ENCODE measurements at places on chromosomes 16 and 17. TPM values are rescaled to one million over a fixed set of nuclear protein-coding genes. Genes with fewer than 3 reads are reported as not detected.

Gene MAP2K4
- total RNA-seq = 27.8 TPM

Gene TBC1D28
- not detected for total RNA-seq

Gene CCL1
- not detected for total RNA-seq

Gene EFCAB5
- total RNA-seq = 2.2 TPM

Gene KRTAP1-5
- not detected for total RNA-seq

Gene TNP2
- total RNA-seq = not detected

Gene TP53TG3D
- total RNA-seq = not detected

Gene UNC13D
- 56.6 TPM for total RNA-seq

Gene CIITA
- total RNA-seq = 59.6 TPM

DNA sequence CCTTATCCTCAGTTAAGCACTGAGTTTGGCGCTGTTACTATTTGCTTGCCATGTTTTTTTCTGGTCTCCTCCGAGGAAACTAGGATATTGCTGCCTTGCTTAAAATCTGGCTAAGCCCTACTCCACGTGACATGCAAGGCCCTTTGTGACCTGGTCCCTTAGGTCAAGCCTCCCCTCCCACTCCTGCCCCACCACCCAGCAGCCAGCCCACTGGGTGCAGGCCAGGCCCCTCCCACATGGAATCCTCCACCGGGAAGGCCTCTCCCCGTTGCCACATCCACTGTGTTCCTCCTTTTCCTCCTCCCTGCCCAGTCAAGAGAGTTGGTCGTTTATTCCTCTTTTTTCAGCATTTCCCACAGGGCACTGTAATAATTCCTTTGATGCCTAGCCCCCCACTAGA lies 16.2 kb downstream of the PSMD3 start:
- no peaks in the 10 kb centered on the region for H3K27me3 ChIP-seq
- H3K4me1 ChIP-seq = no peaks in the 10 kb centered on the region
- DNase-seq = no peak

- no peak overlapping the region for H3K27ac ChIP-seq
- no peaks in the 10 kb centered on the region for H3K4me1 ChIP-seq
- no peak overlapping the region for H3K4me3 ChIP-seq
- DNase-seq = peak; percentile 49
- no peaks in the 10 kb centered on the region for H3K36me3 ChIP-seq
These were observed 379 bp upstream of the OTOP2 start for GRCh38 chr17:74923538-74924249.

- H3K27me3 ChIP-seq = peaks cover 2% of the 10 kb centered on the region
- no peak for DNase-seq
- H3K4me1 ChIP-seq = no peaks in the 10 kb centered on the region
- no peaks in the 10 kb centered on the region for H3K36me3 ChIP-seq
- H3K27ac ChIP-seq = no peak overlapping the region
These were observed 213.8 kb upstream of the NLRP1 start for GRCh38 chr17:5798094-5798493.

DNA sequence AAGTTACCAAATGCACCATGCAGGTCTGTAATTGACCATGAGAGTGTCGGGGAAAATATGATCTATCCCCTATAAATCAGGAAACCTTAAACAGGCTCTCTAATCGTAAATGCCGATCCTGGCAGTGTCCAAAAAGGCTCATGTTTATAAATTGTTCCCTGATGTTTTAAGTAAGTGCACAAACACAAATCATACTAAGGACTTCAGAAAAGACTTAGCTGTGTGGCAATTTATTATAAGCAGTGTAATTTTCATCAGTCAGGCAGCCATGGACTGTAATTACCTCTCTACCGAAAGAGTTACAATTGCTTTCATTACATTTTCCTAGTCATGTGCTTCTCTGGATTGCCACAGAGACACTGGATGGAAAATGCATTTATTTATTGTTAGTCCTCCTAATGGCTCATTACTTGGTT lies 73.4 kb upstream of the COX10 start:
- no peak overlapping the region for H3K27ac ChIP-seq
- no peaks in the 10 kb centered on the region for H3K36me3 ChIP-seq
- DNase-seq = peak; percentile 38
- H3K4me3 ChIP-seq = no peak overlapping the region
- H3K4me1 ChIP-seq = no peaks in the 10 kb centered on the region

DNA sequence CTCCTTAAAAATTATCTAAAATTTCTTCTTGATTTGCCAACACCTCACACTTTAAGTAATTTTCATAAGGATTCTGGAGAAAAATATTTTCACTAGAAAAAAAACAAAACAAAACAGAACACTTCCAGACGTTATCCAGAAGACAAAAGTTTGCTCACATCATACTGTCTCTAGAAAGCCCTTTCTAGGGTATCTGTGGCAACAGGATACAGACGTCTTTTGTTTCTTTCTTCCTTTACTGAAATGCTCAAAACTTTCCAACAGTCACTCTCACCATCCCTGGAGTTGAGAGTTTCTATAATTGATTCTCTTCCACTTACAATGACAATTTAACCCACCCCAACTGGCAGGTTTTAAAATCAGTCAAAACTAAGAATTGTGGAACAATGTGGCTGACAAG lies 2.6 kb downstream of the ZC3H7A start:
- no peaks in the 10 kb centered on the region for H3K27me3 ChIP-seq
- no peaks in the 10 kb centered on the region for H3K36me3 ChIP-seq
- peaks cover 22% of the 10 kb centered on the region for H3K4me1 ChIP-seq
- H3K4me3 ChIP-seq = no peak overlapping the region
- no peak overlapping the region for H3K27ac ChIP-seq

DNA sequence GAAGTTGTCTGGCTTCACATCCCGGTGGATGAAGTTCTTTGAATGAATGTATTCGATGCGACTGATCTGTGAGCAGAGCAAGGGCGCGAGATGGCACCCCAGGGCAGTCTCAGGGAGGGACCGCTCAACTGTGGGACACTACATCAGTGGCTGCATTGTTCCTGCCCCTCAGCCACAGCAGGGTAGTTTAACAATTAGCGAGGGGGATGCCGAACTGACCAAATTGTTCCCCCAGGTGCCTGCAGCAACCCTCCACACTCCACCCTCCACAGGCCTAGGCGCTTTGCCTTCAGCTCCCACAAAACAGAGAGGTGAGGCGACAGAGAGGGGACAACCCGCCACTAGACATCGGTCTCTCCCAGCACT lies 20.3 kb downstream of the CSNK1D start:
- no peak overlapping the region for H3K27ac ChIP-seq
- H3K27me3 ChIP-seq = no peaks in the 10 kb centered on the region
- H3K4me1 ChIP-seq = no peaks in the 10 kb centered on the region
- no peak overlapping the region for H3K4me3 ChIP-seq
- H3K36me3 ChIP-seq = peaks cover 54% of the 10 kb centered on the region
- DNase-seq = no peak

DNA sequence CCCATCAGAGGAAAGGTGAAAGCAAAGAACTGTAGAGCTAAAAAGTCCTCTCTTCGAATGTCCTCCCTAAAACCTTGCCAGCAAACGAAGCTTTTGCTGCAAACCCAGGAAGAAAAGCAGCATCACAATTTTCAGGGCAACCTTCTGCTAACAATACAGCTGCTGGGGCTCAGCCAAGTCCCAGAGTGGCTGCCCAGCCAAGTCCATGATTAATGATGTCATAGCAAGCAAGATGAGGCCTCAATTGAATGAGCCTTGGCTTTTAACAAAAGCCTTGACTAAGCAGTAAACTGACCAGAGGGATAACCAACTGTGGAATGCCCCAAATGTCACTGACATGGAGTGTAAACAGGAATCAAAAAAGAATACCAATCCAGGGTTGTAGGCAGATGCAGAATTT lies 342.7 kb downstream of the PMP22 start:
- H3K27me3 ChIP-seq = no peaks in the 10 kb centered on the region
- DNase-seq = peak; percentile 71
- H3K4me1 ChIP-seq = no peaks in the 10 kb centered on the region
- H3K36me3 ChIP-seq = no peaks in the 10 kb centered on the region
- H3K4me3 ChIP-seq = no peak overlapping the region
- H3K27ac ChIP-seq = no peak overlapping the region

- H3K27ac ChIP-seq = no peak overlapping the region
- DNase-seq = no peak
- peaks cover 8% of the 10 kb centered on the region for H3K4me1 ChIP-seq
- H3K36me3 ChIP-seq = peaks cover 23% of the 10 kb centered on the region
These were observed 41.0 kb downstream of the STAT3 start for GRCh38 chr17:42347198-42347597.

DNA sequence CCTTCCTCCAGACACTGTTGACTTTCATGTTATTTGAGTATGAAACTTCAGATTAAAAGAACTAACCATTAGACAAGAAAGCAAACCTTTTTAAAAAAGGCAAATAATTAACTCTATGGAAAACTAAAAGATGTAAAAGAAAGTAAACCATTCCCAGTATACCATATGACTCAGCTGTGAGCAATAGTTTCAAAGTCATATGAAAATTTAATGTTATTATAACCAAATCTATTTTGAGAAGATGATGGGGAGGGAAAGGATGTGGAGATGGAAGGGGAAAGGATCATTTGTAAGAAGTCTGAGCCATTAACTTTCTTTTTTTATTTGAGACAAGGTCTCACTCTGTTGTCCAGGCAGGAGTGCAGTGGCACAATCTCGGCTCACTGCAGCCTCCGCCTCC lies 131.8 kb downstream of the IRX5 start:
- H3K36me3 ChIP-seq = no peaks in the 10 kb centered on the region
- no peaks in the 10 kb centered on the region for H3K4me1 ChIP-seq
- peaks cover 7% of the 10 kb centered on the region for H3K27me3 ChIP-seq
- H3K27ac ChIP-seq = no peak overlapping the region
- DNase-seq = no peak
- no peak overlapping the region for H3K4me3 ChIP-seq

GRCh38 chr17:55693254-55694216 lies 29.1 kb downstream of the TMEM100 start:
- no peaks in the 10 kb centered on the region for H3K36me3 ChIP-seq
- no peak overlapping the region for H3K4me3 ChIP-seq
- peak; percentile 94 for DNase-seq
- H3K27me3 ChIP-seq = no peaks in the 10 kb centered on the region
- H3K4me1 ChIP-seq = peaks cover 29% of the 10 kb centered on the region

DNA sequence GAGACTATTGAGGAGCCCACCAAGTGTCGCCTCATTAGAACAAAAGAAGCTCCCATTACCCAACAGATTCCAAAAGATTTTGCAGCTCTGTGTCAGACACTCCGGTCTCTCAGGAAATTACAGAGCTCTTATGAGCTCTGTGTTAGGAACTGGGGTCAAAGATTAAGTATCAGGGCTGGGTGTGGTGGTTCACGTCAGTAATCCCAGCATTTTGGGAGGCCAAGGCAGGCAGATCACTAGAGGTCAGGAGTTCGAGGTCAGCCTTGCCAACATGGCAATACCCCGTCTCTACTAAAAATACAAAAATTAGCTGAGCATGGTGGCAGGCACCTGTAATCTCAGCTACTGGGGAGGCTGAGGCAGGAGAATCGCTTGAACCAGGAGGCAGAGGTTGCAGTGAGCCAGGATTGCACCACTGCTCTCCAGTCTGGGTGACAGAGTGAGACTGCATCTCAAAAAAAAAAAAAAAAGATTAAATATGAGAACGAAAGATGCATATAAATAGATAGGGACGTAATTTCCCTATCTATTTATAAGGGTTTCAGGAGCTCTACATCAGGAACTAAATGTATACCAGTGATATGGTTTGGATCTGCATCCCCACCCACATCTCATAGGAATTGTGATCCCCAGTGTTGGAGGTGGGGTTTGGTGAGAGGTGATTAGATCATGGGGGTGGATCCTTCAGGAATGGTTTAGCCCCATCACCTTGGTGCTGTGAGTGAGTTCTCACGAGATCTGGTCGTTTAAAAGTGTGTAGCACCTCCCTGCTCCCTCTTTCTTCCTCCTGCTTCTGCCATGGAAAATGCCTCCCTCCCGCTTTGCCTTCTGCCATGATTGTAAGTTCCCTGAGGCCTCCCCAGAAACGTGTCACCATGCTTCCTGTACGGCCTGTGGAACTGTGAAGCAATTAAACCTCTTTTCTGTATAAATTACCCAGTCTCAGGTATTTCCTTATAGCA lies 111.4 kb downstream of the PRKCA start:
- H3K27ac ChIP-seq = no peak overlapping the region
- no peaks in the 10 kb centered on the region for H3K36me3 ChIP-seq
- no peak overlapping the region for H3K4me3 ChIP-seq
- H3K27me3 ChIP-seq = no peaks in the 10 kb centered on the region

DNA sequence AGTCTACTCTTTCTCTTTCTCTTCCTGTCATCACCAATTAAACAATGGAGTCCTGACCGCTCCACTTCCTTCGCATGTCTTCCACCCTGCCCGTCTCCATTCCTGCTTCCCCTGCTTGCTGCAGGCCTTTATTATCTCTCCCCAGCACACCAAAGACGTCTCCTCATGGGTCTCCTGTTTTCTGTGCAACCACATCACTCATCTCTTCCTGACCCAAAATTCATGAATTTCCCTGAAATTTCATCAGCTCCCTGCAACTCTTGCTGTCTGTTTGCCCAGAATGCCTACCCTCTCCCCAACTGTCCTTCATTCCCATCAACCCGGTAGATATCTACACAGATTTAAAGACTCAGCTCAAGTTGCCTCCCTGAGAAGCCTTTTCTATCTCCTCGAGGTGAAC lies 76.7 kb upstream of the ALOX12 start:
- no peak overlapping the region for H3K27ac ChIP-seq
- no peaks in the 10 kb centered on the region for H3K36me3 ChIP-seq
- no peak overlapping the region for H3K4me3 ChIP-seq
- DNase-seq = no peak
- no peaks in the 10 kb centered on the region for H3K4me1 ChIP-seq

DNA sequence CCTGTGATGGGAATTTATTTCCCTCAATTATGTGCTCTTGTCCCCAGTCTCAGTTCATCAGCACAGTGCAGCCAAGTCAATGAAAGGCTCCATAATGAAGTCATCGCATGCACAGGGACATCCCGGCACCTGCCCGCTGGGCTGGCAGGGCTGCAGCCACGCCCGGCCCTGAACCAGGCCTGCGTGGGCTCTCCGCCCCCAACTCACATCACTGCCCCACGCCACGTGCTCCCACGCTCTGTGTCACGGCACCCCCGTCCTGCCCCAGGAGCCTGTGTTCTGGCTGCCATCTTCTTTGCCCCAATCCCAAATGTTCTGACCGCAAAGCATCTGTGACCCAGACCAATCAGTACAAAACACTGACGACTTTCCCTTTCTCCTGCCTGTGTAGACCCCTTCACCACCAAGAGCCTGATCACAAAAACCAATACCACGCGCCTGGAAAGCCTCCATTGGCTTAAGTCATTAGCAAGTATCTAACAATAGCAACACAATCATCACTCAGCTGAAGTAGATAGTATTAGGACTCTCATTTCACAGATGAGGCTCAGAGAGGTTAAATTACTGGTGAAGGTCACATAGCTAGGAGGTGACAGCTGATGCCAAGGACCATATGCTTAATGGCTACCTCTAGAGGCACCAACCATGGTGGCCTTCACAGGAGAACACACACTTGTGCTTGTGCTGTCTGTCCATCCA lies 202.5 kb downstream of the ZFHX3 start:
- no peak overlapping the region for H3K4me3 ChIP-seq
- no peak for DNase-seq
- no peaks in the 10 kb centered on the region for H3K27me3 ChIP-seq
- H3K27ac ChIP-seq = no peak overlapping the region
- H3K4me1 ChIP-seq = peaks cover 9% of the 10 kb centered on the region
